PC-3 (cell line): ENCODE measurements at places on chromosomes 5 and 9. TPM values are rescaled to one million over a fixed set of nuclear protein-coding genes. Genes with fewer than 3 reads are reported as not detected.
A peak's percentile ranks its signal among the peaks of the same experiment; 100 is the strongest.

DNA sequence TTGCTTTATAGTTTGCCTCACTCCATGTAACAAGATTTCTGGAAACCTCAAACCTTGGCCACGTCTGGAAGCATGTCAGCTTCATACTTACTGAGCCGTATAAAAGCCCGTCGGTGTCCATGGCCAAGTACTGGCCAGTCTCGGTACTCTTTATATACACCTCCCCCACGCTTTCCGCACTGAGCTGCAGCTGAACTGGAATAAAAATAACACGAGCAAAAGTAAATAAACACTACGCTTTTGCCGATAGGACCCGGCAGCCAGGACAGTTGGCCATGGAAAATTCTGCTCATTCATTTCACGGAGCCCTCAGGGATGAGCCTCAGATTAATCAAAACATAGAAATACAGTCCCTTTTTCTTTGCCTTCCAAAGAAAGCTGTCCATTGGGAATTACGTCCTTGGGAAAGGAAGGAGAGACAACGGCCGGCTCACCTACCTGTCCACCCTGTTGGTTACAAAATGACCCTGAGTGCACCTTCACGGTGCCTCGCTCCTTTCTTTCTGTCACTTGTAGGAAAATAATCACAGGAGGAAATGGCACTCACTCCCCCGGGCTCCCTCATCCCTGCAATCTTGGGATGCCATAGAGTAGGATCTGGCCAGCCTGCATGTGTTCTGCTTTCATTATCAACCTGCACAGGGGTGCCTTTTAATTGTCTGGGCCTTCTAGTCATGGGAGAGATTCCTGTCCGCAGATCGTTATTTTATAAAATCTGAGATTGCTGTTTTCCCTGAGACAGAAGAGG is 85.1 kb downstream of the FGF1 start:
- no peaks in the 10 kb centered on the region for H3K27me3 ChIP-seq
- H3K4me3 ChIP-seq: peak overlapping the region; percentile 41; the same call in 1 of the 2 replicates
- no peak overlapping the region for H3K27ac ChIP-seq
- no peaks in the 10 kb centered on the region for H3K36me3 ChIP-seq
- DNase-seq: no peak

GRCh38 chr9:98479967-98480847 is 224.8 kb upstream of the TBC1D2 start:
- H3K4me3 ChIP-seq: no peak overlapping the region
- DNase-seq: peak; percentile 4
- no peaks in the 10 kb centered on the region for H3K4me1 ChIP-seq
- no peaks in the 10 kb centered on the region for H3K27me3 ChIP-seq
- no peak overlapping the region for H3K27ac ChIP-seq

DNA sequence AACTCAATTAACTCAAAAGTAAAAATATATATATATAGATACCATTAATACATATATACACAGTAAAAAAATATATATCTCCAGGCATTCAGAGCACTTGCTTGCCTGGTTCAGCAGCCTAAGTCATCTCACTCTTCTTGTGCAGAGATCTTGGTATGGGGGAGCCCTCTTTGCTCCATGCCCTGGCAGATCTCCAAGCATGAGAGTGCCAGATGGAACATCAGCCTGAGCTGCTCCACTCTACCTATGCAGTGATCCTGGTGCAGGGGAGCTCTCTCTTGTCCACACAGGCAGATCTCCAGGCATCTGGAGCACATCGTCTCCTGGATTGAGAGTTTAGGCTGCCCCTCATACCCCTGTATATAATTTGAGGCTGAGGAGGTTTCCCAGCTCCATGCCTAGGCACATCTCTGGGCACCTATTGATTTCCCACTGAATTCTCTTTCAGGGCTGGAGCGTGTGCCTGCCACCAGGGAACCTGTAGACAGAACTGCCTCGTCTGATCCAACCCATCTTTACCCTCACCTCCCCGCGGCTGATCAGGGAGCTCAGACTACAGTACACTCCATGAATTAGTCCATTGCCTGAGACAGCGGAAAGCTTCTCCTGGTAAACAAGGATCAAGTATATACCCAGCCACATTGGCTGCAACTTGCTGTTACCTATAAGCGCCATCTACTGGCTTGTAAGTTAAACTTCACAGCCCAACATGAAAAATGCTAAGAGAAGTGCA is 342.4 kb upstream of the GRIA1 start:
- H3K4me3 ChIP-seq: no peak overlapping the region
- H3K27me3 ChIP-seq: no peaks in the 10 kb centered on the region
- DNase-seq: peak; percentile 49
- no peaks in the 10 kb centered on the region for H3K36me3 ChIP-seq
- H3K4me1 ChIP-seq: no peaks in the 10 kb centered on the region

CDH10 gene
- not detected in 2 replicates for total RNA-seq

DNA sequence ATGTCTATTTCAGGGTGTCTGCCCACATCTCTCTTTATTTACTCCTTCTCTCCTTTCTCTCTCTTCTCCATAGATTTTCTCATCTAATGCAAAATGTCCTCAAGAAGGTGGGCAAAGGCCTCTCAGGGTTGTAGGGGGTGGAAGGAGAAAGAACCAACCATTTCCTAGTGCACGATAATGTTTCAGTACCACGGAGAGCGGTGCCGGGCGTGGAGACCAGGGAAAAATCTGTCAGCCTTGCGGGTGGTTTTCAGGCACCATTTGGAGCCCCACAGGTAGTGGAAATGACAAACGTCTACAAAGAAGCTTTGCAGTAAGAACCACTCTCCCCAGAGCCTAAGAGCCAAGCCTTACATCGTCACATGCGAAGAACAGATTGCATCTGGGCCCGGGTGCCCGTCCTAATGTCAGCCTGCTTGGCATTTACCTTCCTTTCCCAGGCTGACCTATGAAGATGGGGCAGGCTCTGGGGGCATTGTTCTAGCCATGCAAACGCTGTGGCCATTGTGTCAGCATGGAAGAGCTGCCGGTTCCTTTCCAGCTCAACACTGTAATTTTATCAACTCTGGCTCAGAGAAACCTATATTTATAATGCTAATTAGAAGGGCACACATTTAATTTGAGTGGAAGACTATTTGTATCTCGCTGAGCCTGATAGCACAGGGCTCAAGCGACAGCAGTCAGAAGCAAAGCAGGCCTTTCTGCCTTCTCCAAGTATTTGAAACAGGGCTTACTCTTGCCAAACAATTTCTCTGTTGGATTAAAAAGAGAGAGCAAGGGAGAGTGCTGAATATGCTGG is 430.1 kb upstream of the WWC1 start:
- no peaks in the 10 kb centered on the region for H3K4me1 ChIP-seq
- peak; percentile 34 for DNase-seq
- no peak overlapping the region for H3K4me3 ChIP-seq
- H3K27me3 ChIP-seq: peaks cover 41% of the 10 kb centered on the region; the same call in 1 of the 2 replicates
- no peak overlapping the region for H3K27ac ChIP-seq

DNA sequence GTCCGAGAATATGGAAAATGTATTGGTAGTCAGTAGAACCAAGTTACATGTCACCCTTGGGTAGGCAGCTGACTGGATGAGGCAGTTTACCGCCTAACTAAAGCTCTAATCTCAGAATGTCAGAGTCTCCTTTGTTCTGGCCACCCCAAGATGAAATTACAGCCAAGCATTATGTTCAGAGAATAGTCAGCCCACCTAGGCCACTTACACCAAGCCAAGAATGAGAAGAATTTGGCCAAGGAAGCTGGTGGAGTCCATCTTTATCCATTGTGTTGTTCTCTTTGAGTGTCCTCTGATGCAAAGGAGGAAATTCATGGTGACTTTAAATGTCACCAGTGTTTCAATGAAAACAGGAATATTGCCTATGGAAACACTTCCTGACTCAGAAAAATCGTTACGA is 275.1 kb upstream of the MAP3K1 start:
- no peaks in the 10 kb centered on the region for H3K27me3 ChIP-seq
- no peak overlapping the region for H3K4me3 ChIP-seq
- peaks cover 16% of the 10 kb centered on the region for H3K4me1 ChIP-seq
- no peak for DNase-seq
- no peaks in the 10 kb centered on the region for H3K36me3 ChIP-seq
- no peak overlapping the region for H3K27ac ChIP-seq

DNA sequence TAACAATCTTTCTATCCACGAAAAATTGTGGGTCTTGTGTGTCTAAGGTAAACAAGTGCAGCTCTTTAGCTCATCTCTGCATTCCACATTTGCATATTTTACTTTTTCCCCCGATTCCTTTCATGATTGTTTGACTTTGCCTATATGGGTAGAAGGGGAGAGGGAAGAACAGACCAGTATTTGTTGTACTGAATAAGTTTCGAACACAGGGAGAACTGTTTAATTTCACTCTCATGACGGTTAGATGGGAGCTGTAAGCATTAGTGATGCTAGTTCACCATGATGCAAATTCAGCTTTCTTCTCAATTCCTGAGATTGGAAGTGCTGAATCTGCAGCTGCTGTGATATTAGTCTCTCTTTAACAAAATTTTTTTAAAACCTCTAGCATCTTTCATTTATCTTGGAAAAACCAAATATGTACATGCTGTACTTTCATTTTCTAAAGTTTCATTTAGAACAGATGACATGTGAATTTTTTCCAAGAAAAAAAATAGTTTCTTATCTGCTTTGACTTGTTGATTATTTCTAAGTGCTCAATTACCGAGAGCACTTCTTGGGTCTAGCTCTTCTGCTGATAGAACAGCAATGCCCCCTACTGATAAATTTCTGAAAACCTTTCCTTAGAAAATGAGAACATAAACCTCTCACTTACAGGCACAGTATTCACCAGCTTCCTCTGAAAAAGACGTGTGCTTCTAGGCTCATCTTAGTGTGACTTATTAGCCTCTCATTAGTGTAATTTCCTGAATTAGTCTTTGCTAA is 149.5 kb downstream of the BAAT start:
- H3K4me1 ChIP-seq: no peaks in the 10 kb centered on the region
- no peaks in the 10 kb centered on the region for H3K27me3 ChIP-seq
- H3K36me3 ChIP-seq: no peaks in the 10 kb centered on the region
- peak; percentile 26 for DNase-seq

DNA sequence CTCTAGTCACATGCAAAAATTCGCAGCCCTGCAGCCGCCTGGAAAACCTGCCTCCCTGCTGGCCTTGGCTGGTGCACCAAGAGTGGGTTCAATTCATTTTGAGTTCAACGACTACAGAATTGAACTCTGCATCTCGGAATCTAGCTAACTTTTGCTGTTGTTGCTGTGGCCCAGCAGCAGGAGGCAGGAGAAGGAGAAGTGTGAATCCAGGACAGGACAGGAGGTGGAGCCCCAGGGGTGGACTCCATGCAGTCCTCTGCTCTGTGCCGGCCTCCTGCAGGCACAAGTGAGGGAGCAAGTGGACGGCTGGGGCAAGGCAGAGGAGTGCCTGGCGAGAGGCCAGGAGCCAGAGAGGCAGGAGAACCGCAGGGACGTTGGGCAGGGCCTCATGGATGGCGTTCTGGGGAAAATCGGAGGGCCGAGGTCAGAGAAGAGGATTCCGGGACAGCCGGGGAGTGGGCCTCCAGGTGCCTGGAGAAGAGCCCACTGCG is 214.2 kb downstream of the FANCC start:
- peaks cover 46% of the 10 kb centered on the region for H3K4me1 ChIP-seq
- H3K27ac ChIP-seq: no peak overlapping the region
- DNase-seq: no peak
- no peaks in the 10 kb centered on the region for H3K27me3 ChIP-seq

DNA sequence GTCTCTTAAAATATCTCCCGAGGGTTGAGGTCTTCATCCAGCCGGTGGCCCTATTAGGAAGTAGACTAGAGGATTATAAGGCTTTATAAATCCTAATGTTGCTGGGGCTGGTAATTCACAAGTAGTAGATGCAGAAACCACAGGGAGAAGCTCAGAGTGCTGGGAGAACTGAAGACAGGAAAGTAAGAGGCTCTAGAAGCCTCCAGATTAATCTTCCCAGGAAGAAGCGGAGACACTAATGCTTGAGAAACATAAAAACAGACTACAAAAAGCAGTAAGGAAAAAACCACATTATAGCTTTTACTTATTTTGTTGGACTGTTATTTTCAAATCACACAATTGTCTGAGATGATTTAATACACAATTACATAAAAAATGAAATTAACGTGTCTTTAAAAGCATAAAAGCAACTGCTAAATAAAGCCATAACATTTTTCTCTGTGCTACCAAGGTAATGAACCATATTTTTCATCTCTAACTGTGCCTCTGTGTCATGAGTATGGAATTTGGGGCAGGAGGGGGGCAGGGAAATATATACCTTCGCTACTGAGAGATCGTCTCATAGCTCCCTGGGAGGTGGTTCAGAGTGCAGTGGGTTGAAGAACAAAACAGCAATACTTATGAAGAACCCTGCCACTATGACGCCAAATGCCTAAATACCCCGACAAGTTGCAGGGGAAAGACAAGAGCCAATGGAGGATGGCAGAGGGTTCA is 806.2 kb upstream of the WWC1 start:
- peaks cover 32% of the 10 kb centered on the region for H3K27me3 ChIP-seq
- H3K27ac ChIP-seq: no peak overlapping the region
- no peaks in the 10 kb centered on the region; the same call in 1 of the 2 replicates for H3K4me1 ChIP-seq
- no peak overlapping the region for H3K4me3 ChIP-seq
- H3K36me3 ChIP-seq: no peaks in the 10 kb centered on the region
- no peak for DNase-seq

DNA sequence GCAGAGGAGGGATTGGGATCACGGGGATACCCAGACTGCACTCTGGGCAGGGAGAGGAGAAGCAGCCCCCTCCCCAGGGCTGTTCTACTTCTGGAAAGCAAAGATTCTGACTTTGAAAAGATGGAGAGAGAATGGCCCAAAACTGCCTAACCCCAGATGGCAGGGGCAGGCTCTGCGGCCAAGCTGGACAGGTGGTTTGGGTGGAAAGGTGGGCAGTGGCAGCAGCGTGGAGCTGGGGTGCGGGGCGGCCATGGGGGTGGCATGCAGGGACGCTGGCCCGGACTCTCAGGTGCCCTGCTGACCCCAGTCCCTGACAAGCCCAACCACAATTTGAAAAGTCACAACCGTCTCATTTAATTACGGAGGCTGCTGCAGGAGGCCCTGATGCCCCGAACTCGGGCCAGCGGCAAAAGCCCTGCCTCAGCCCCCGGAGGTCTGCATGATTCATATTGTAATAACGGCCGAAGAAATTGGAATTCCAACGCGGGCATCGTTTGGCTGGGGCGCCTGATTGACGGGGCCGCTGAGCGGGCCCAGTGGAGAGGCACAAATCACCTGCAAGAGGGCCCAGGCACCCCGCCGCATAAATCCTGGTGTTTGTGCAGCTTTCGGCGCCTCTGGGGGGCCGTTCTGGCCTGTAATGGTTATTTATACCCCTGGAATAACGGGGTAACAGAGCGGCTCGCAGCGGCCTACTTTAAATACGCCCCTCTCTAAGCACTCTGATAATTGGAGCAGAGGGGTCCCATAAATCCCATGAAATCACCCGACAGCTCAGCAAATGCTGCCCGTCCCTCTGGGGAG is 41.8 kb upstream of the FCN2 start:
- H3K27me3 ChIP-seq: no peaks in the 10 kb centered on the region
- no peaks in the 10 kb centered on the region for H3K36me3 ChIP-seq
- no peak for DNase-seq
- no peak overlapping the region for H3K4me3 ChIP-seq
- no peaks in the 10 kb centered on the region for H3K4me1 ChIP-seq
